ENCODE measurements at places on chromosomes 12 and 14.

- no peak for DNase-seq
Measured at GRCh38 chr14:89351516-89352404, 65.3 kb downstream of the FOXN3 start.

DNA sequence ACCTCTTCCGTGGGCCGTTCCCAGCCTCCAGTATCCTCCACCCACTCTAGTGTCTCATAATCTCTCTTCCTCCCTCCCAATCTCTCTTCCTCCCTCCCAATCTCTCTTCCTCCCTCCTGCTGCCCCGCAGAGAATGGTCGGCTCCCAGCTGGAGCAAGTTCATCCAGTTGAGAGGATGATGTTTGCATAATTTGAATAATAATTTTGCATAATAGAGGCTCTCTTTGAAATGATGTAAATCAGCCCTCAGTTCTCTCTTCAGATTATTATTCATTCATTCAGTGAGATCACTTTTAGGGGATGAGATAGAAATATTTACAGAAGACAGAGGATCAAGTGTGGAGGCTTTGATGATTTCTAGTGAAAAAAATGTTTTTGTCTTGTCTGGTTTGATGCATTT, 125.0 kb downstream of the PTPN11 start:
- no peak for DNase-seq

DNA sequence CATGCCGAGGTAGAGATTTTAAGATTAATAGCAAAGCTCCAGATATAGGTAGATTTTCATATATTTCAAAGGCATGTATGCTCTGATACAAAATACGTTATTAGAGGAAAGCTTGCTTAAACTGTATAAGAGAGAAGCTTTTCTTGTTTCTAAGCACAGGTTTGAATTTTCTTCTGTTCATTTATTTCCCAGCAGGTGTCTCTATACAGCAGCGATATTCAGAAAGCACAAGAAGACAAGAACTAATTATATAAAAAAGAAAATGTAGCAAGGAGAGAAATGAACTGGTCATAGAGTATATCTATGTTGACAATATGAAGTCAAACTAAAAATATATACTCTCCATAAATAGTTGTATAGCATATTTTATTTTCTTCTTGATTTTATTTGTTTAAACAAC, 307.4 kb upstream of the NOVA1 start:
- DNase-seq = no peak

GRCh38 chr14:64965356-64966000, 6.7 kb downstream of the RAB15 start:
- DNase-seq = no peak

DNA sequence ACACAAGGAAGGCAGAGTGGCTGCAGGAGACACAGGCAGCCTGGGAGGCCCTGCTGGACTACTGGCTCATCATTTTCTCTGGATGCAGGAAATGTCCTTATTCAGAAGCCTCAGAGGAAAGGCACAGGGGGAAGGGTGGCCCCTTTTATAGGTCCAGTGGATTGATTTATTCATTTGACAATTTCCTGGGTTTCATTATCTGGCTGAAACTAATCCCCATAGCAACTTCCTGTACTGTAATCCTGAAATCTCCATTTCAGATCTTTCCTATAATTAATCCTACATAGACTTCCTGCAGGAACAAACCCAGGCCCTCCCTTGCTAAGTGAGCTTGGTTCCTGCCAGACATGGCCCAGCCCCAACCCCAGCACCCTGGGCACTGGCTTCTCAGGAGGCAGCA, 23.0 kb downstream of the KRT76 start:
- no peak for DNase-seq

GRCh38 chr12:57772429-57773322, at the start of gene EEF1AKMT3:
TSS of gene EEF1AKMT3 (plus strand) at chr12:57772614. CDS start at chr12:57772725, 111 bp downstream.
- DNase-seq = no peak

DNA sequence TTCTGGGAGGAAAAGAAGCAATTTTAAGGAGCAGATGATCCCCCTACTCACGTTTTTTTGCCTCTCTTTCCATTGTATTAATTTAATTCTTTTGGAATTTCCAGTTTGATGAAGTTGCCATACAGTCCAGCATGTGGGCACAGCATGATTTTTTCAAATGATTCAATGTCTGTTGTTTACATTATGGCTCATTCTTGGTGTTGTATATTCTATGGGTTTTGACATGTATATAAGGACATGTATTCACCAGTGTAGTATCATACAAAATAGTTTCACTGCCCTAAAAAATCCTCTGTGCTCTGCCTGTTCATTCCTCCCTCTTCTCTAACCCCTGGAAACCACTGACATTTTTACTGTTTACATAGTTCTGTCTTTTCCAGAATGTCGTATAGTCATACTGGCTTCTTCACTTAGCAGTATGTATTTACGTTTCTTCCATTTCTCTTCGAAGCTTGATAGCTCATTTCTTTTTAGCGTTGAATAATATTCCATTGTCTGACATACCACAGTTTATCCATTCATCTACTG, 13.3 kb upstream of the KLHDC2 start:
- no peak for DNase-seq

DNA sequence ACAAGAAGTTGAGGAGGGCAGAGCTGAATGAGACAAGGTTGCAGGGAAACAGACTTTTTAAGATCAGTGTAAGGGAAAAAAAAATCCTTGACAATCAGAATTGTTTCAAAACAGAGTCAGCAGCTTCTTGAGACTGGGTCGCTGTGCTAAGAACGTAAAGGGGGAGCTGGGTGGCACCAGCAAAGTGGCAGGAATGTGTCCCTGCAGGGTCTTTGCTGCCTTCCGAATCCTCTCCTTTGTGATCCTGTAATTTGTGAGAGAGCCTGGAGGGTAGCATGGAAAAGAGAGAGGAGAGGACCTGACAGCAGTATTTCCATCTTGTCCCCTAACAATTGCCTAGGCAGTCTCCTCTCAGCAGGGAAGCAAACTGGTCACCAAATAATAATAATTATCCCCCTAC, 472.8 kb downstream of the RGS6 start:
- DNase-seq = no peak

- DNase-seq = no peak
Measured at GRCh38 chr12:2287151-2287550, 234.4 kb downstream of the CACNA1C start.

- DNase-seq = no peak
Measured at GRCh38 chr14:101482066-101482465, 79.2 kb upstream of the DIO3 start.

DNA sequence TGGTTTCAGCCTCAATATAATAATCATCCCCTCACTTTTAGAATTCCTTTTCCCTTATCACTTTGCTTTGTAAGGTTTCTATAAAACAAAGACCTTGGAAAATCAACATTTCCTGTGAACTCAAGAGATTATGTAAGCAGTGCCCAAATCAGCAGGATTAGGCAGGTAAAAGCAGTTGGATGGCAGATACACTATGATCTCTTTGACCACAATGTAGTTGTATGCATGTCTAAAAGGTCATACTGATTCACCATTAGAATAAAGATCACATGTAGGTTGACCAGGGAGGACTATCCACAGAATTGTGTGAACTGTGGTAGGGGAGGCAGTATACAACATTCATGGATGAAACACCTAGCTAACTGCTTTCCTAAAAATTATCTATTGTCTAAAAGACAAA, 57.5 kb downstream of the DENND5B start:
- no peak for DNase-seq

- DNase-seq = no peak
Measured at GRCh38 chr14:73973497-73973896, 23.4 kb downstream of the COQ6 start.

- peak; percentile 95 for DNase-seq
Measured at GRCh38 chr14:73472185-73473114, 14.1 kb upstream of the NUMB start.

GRCh38 chr12:69919495-69919894, 94.5 kb downstream of the MYRFL start:
- DNase-seq = no peak

GRCh38 chr12:128942960-128943477, 89.7 kb downstream of the GLT1D1 start:
- DNase-seq = no peak

GRCh38 chr12:106066051-106066705, 72.6 kb downstream of the NUAK1 start:
- no peak for DNase-seq

DNA sequence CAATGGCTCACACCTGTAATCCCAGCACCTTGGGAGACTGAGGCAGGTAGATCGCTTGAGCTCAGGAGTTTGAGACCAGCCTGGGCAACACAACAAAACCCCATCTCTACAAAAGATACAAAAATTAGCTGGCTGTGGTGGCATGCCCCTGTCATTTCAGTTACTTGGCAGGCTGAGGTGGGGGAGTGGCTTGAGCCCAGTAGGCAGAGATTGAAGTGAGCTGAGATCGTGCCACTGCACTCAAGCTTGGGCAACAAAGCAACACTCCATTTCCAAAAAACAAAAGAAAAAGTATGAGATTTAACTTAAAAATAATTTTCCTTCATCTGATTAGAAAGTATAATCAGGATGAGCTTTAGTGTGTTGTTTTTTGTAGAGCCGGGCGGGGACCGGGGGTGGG, 47.9 kb upstream of the BCAT1 start:
- no peak for DNase-seq

- no peak for DNase-seq
Measured at GRCh38 chr12:56574210-56574609, 52.6 kb downstream of the RBMS2 start.

DNA sequence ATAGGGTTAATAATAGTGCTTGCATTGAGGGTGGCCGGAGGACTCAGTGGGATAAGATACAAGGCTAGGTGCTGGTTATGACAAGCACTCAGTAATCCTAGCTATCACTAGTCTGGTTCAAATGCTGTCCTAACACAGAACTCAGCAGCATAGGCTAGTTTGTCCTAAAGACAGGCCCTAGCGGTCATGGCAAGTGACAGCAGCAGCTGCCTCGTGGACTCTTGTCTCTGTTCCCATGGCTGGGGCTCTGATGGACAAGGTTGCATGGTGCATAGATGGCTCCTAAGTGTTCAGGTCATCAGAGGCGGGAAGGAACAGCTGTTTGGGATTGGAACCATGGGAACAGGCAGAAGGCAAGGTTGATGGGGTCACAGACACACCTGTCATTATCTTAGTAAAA, 42.4 kb upstream of the IGF1 start:
- DNase-seq = no peak

GRCh38 chr12:112938751-112939150, 477 bp downstream of the OAS3 start:
- DNase-seq = no peak

GRCh38 chr14:35287431-35288013, 4.7 kb upstream of the PSMA6 start:
- no peak for DNase-seq

DNA sequence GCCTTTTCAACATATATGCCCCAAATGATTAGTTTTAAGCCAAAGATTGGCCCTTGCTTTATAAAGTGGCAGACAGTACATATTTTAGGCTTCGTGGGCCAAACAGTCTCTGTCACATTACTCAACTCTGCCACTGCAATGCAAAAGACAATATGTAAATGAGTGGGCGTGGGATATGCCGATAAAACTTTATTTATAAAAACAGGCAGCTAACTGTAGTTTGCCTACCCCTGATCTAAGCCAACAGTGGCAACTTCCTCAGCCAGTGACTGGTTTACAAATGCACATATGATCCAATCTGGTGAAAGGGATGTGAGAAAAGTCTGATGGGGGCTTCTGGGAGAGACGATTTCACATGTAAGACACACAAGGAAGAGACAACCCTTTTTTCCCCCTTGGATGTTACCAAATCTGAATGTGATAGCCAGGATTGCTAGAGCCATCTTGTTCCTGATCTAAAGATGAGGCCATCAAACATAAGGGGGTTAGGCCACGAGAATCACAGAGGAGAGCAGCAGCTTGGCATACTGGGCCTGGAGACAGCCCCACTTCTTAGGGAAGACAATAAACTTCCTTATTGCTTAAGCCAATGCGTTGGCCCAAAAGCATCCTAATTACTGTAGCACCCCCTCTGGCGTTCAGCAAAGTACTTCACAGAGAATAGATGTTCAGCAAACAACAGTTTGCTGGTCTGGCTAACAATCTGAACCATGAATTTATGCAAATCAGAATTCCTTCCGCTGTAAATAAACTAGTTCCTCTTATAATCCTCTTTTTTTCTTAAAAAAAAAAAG, 75.2 kb upstream of the TMCC3 start:
- no peak for DNase-seq

- no peak for DNase-seq
Measured at GRCh38 chr12:104664351-104664750, 207.6 kb downstream of the CHST11 start.

DNA sequence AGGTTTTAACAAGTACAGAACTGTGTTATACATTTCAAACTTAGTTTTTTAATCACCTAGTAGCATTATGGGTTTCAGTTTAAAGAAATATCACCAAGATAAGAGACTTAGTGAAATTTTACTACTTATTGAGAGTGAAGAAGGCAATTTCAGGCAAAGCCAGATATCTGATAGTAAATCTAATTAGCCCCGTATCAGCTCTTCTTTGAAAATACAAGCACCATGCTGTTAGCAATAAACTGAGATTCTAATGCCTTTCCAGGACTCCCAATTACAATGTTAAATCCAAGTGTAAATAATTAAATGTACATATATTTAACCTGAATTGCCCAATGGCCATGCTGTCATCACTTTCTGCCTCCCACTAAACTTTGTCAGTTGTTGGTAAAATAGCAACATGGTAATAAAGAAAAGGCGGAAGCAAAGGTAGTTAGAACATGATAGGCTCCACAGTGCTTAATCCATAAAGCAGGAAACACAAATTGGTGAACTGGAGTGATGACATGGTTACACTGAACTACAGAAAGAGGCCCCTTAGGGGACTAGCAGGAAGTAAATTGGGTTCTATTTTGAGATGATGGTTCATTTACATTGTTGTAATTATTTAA, 646.1 kb downstream of the C12orf50 start:
- DNase-seq = no peak

DNA sequence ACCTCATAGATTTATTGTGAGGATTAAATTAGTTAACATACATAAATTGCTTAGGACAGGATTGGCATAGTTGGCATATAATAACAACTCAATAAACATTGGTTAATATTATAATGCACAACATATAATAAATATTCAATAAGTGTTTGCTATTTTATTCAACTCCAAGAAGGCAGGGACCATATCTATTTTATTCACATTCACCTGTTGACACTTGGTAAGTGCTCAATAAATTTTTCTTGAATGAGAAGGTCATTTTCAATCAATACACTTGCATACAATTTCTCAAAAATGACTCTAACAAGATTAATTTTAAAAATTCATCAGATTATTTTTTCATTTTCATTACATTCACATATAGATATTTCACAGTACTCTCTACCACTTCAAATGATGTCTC, 12.4 kb upstream of the NUP107 start:
- no peak for DNase-seq

DNA sequence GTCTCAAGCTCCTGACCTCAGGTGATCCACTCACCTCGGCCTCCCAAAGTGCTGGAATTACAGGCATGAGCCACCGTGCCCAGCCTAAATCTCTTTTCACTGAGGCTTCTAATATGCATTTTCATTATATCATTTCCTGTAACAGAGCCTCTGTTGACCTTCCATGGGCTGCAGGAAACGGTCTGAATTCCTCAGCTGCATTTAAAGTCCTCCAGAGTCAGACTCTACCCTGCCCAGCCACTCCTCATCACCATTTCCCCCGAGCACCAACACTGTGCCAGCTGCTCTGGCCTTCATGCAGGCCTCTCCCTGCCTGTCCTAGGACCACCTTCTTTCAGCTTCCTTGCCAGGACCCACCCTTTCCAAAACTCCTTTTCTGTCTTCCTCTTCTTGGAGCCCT, 9.8 kb upstream of the NFKBIA start:
- DNase-seq = no peak

Data from NCI-H1694 (cell line).